ENCODE measurements at places on chromosomes 1 and 21. TPM values are rescaled to one million over a fixed set of nuclear protein-coding genes. Genes with fewer than 3 reads are reported as not detected.

DNA sequence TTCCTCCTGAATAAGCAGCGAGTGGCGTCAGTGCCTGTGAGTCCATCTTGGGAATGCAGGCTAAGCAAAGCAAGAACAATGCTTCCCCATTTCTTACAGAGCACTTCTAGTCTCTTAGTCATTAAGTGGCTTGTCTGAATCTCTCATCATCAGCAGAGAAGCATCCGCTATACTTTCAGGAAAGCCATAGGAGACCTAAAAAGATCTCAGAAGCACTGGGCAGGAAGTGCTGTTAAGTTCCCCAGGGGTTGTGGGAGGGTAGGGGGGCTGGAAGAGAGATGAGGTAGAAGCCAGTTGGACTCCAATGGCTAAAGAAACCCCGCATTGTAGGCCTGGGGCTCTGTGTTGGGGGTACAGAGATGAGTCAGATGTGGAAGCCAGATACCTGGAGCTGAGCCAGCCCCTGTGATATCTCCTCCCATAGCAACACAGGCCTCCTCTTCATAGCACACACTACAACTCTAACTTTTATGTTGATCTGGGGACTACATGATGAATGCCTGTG, 44.9 kb downstream of the SYT6 start:
- H3K36me3 ChIP-seq, result no peaks in the 10 kb centered on the region
- no peaks in the 10 kb centered on the region for H3K4me1 ChIP-seq
- no peak overlapping the region for H3K27ac ChIP-seq
- H3K27me3 ChIP-seq, result no peaks in the 10 kb centered on the region
- no peak overlapping the region for H3K4me3 ChIP-seq

GRCh38 chr21:39108291-39109162, 74.7 kb downstream of the PSMG1 start:
- H3K27ac ChIP-seq, result no peak overlapping the region
- no peak for DNase-seq
- no peaks in the 10 kb centered on the region for H3K27me3 ChIP-seq
- H3K36me3 ChIP-seq, result no peaks in the 10 kb centered on the region
- no peak overlapping the region for H3K4me3 ChIP-seq

GRCh38 chr1:75522389-75522788, 88.5 kb downstream of the SLC44A5 start:
- H3K27me3 ChIP-seq, result no peaks in the 10 kb centered on the region
- no peaks in the 10 kb centered on the region for H3K36me3 ChIP-seq
- no peak for DNase-seq
- H3K4me1 ChIP-seq, result no peaks in the 10 kb centered on the region
- no peak overlapping the region for H3K27ac ChIP-seq

GRCh38 chr1:9164919-9165318, 36.0 kb upstream of the GPR157 start:
- no peaks in the 10 kb centered on the region for H3K4me1 ChIP-seq
- no peak overlapping the region for H3K27ac ChIP-seq
- DNase-seq, result no peak

GRCh38 chr1:239382666-239383065, 3.7 kb upstream of the CHRM3 start:
- no peaks in the 10 kb centered on the region for H3K36me3 ChIP-seq
- H3K27me3 ChIP-seq, result no peaks in the 10 kb centered on the region
- H3K4me1 ChIP-seq, result no peaks in the 10 kb centered on the region
- DNase-seq, result no peak
- H3K4me3 ChIP-seq, result no peak overlapping the region

DNA sequence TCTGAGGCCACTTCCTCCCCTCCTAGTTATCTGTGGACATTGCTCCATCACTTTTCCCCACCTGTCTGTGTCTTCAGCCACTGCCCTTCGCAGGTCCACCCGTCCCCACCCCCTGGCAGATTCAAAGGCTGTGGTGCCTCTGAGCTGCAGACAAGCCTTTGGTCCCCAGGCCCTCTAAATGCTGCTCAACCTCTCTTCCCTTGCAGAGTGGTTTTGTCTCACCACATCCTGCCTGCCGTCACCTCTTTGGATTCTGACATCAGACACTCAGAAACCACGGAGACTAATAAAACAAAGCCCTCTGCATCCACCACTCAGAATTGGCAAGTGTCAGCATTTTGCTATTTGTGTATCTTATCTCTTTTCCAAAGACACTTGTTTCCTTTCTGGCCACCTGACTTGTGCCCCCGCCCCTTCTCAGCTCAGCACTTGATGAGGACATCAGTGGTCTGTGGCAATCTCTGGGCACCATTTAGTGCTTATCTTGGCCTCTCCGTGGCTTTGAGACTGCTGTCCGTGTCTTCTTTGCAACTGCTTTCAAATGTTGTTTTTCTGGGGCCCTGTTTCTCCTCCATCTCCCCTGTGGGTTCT, 7.7 kb downstream of the CNIH3 start:
- no peak for DNase-seq
- no peaks in the 10 kb centered on the region for H3K36me3 ChIP-seq
- no peaks in the 10 kb centered on the region for H3K4me1 ChIP-seq
- H3K27me3 ChIP-seq, result no peaks in the 10 kb centered on the region
- H3K27ac ChIP-seq, result no peak overlapping the region

DNA sequence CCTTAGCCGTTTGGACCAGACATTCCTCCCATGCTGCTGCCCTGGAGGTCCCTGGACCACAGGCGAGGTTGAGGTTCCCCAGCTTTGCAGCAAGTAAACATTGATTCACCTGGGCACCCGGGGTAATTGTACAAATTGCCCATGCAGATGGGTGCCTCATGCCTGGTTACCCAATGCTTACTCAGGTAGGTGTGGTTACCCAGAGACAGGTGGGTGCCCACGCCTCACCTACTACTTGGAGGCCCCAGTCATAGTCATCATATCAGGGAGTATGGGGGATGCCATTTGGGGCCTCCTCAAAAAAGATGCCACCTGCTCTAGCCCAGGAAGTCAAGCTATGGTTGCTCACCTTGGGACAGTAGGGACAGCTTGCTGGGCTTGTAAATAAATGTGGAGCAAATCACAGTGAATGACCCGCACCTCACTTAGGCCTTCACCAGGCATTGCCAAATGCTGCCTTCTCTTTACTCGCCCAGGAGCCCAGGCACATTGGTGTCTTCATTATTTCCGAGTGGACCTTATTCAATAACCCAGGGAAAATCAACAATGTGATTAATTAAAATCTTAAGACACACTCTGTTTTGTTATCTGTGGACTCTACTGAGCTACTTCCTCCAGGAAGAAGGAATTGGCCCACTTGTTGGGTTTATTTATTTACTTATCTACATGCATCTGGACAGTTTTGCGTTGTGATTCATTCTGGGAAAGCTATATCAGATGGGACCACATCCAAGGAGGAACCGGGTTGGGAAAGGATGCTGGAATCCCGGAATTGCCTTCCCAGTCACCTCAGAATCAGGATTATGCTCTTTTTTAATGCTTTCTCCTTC, 35.6 kb upstream of the GRHL3 start:
- no peaks in the 10 kb centered on the region for H3K4me1 ChIP-seq
- no peak overlapping the region for H3K4me3 ChIP-seq
- DNase-seq, result no peak
- H3K27ac ChIP-seq, result no peak overlapping the region
- peaks cover 3% of the 10 kb centered on the region for H3K27me3 ChIP-seq

GRCh38 chr1:109776206-109776835, 12.6 kb upstream of the EPS8L3 start:
- no peak overlapping the region for H3K4me3 ChIP-seq
- peak; percentile 65 for DNase-seq
- H3K27ac ChIP-seq, result no peak overlapping the region
- H3K27me3 ChIP-seq, result no peaks in the 10 kb centered on the region
- no peaks in the 10 kb centered on the region for H3K36me3 ChIP-seq
- H3K4me1 ChIP-seq, result peaks cover 18% of the 10 kb centered on the region

DNA sequence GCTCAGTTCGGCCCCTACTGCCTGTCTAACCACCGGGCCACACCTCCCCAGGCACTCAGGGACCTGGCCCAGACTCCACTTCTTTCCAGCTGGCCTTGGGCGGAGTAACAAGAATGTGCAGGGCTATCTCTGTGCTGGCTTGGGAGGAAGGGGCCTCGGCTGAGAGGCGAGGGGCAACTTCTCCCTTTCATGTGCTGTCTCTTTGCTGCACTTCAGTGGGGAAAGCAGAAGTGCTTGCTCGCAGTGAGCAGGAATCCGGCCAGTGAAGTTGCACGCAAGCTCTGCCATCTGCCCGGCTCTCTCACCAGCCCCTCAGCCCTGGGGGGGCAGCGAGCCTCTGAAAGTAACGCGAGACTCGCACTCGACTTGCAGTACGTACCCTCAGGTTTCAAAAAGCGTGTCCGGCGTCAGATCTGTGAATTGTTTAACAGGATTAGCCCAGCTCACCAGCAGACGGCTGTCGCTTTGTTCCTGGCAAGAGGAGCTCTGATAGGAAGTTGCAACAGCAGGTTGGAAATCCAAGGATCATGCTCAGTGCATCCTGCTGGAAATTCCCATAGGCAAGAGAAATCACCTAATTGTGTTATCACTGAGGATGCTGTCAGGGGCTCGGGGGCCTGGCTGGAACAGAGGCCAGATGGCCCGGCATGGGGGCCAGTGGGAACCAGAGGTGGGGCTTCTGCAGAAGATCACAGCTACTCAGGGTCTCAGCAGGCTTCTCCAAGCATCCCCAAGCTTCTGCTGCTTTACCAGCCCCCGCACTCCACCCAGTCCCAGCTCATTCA, 221.1 kb downstream of the NPHP4 start:
- DNase-seq, result no peak
- no peaks in the 10 kb centered on the region for H3K36me3 ChIP-seq
- H3K4me3 ChIP-seq, result no peak overlapping the region
- no peak overlapping the region for H3K27ac ChIP-seq
- H3K4me1 ChIP-seq, result no peaks in the 10 kb centered on the region

DNA sequence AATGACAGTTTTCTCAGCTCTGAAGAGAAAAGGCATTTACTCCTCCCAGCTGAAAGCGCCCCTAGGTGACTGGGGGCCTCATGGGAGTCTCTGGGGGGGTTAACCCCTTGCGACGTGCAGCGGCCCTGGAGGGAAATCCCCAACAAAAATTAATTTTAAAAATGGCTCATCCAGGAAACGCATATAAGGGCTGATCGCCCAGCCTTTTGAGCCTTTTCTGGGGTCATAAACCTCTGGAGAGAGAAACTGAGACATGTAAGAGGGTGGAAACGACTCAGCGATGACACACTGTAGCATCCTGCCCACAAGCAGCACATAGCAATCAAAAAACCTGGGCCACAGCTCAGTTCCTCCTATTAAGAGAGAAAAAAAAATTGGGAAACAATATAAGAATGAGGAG, 20.4 kb upstream of the HPDL start:
- H3K4me3 ChIP-seq, result no peak overlapping the region
- no peaks in the 10 kb centered on the region for H3K27me3 ChIP-seq
- H3K36me3 ChIP-seq, result no peaks in the 10 kb centered on the region
- no peak overlapping the region for H3K27ac ChIP-seq
- peaks cover 17% of the 10 kb centered on the region for H3K4me1 ChIP-seq

GRCh38 chr1:66271216-66271903, 262.6 kb upstream of the SGIP1 start:
- peak; percentile 96 for DNase-seq
- H3K27ac ChIP-seq, result peak overlapping the region; percentile 79
- no peaks in the 10 kb centered on the region for H3K27me3 ChIP-seq
- H3K36me3 ChIP-seq, result no peaks in the 10 kb centered on the region
- peaks cover 69% of the 10 kb centered on the region for H3K4me1 ChIP-seq

GRCh38 chr1:187848321-187848720, 1019.6 kb downstream of the PLA2G4A start:
- no peaks in the 10 kb centered on the region for H3K27me3 ChIP-seq
- H3K36me3 ChIP-seq, result no peaks in the 10 kb centered on the region
- no peaks in the 10 kb centered on the region for H3K4me1 ChIP-seq
- H3K27ac ChIP-seq, result no peak overlapping the region
- no peak overlapping the region for H3K4me3 ChIP-seq
- DNase-seq, result no peak

DNA sequence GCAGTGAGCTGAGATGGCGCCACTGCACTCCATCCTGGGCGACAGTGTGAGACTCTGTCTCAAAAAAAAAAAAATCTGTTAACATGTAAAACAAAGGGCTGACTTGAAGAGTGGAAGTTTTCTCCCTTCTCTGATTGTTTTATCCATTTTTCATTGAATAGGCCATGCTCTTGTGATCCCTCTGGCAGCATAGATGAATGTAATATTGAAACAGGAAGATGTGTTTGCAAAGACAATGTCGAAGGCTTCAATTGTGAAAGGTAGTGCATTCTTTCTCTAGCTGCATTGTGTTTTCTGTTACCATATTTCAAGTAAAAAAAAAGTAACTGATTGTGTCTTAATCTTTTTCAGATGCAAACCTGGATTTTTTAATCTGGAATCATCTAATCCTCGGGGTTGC, 69.6 kb upstream of the LAMC2 start:
- H3K4me3 ChIP-seq, result no peak overlapping the region
- H3K27me3 ChIP-seq, result no peaks in the 10 kb centered on the region
- peaks cover 15% of the 10 kb centered on the region for H3K36me3 ChIP-seq
- no peak for DNase-seq
- no peak overlapping the region for H3K27ac ChIP-seq

DNA sequence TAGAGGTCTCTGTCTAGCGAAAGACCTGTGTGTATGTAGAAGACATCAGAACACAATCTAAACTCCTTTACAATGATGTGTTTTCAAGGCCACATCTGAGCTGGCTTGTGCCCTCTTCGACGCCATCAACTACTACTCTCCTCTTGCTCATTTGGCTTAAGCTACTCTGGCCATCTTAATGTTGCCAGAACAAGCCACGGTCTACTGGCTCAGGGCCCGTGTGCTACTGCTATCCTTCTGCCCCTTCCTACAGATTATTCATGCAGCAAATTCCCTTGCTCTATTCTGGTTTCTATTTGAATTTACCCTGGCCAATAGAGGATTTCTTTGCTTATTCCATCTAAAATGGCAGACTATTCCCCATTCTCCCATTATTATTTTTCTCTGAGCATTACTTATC, 121.7 kb downstream of the ZZZ3 start:
- H3K4me3 ChIP-seq, result no peak overlapping the region
- no peaks in the 10 kb centered on the region for H3K4me1 ChIP-seq
- no peak for DNase-seq

DNA sequence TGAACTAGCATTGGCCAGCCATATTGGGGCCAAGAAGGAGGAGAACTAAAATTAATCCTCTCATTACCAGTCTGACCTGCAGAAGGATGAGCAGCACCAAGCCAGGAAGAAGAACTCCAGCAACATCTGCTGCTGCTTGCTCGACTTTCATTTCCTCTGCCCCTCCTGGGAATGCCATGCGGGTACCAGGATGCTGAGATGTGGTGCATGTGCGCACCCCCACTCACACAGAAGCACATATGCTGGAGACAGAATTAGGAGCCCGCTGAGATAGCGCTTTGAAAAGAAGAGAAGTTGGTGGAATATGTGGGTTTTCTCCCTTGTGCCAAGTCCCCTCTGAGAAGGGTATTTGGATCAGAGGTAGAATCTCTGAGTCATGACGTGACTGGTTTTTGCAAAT, 70.4 kb downstream of the PLXNA2 start:
- H3K4me1 ChIP-seq, result peaks cover 22% of the 10 kb centered on the region
- no peak overlapping the region for H3K4me3 ChIP-seq
- H3K36me3 ChIP-seq, result no peaks in the 10 kb centered on the region
- DNase-seq, result no peak
- no peak overlapping the region for H3K27ac ChIP-seq

The EFNA1 gene
- 16.0 TPM for total RNA-seq

The VANGL2 gene
- total RNA-seq, result 3.2 TPM

The CIART gene
- 11.4 TPM for total RNA-seq

The EPHX1 gene
- 78.9 TPM for total RNA-seq

The RGS8 gene
- total RNA-seq, result not detected

The CAMK2N1 gene
- total RNA-seq, result 31.1 TPM

The KCNJ15 gene
- total RNA-seq, result not detected

The PTGER3 gene
- total RNA-seq, result 28.3 TPM

The SLC9C2 gene
- not detected for total RNA-seq

The SYDE2 gene
- total RNA-seq, result 87.3 TPM

The OLFML3 gene
- total RNA-seq, result 147 TPM

The TMIGD3 gene
- total RNA-seq, result 4.4 TPM

The CYP4X1 gene
- total RNA-seq, result 3.2 TPM

The PROX1 gene
- 7.7 TPM for total RNA-seq
